ENCODE measurements at places on chromosomes 16 and 17. TPM values are rescaled to one million over a fixed set of nuclear protein-coding genes. Genes with fewer than 3 reads are reported as not detected.

The PYDC1 gene
- not detected for total RNA-seq

DNA sequence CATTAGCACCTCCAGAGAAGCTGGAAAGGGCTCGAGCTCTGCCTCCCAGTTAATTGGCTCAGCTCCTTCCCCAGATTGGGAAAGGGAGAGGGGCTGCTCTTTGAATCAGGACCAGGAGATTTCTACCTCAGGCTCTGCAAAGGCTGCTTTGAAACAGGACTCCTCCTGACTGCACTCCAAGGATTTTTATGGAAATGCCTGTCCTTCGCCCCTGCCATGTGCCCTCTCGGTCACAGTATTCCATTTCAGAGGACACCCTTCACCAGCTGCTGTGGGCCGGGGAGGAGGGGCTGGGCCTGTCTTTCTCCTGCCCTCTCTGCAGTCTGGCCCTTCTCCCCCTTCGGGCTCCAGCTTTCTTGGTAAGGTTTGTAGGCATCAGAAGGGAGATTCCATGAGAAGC lies 13.6 kb downstream of the MRM1 start:
- no peak overlapping the region for H3K4me3 ChIP-seq
- no peak overlapping the region for H3K27ac ChIP-seq
- H3K36me3 ChIP-seq, result no peaks in the 10 kb centered on the region
- no peaks in the 10 kb centered on the region for H3K27me3 ChIP-seq
- no peak for DNase-seq

- H3K36me3 ChIP-seq, result no peaks in the 10 kb centered on the region
- H3K27me3 ChIP-seq, result no peaks in the 10 kb centered on the region
- no peak for DNase-seq
- peak overlapping the region; percentile 77 for H3K27ac ChIP-seq
- peaks cover 4% of the 10 kb centered on the region for H3K4me1 ChIP-seq
- no peak overlapping the region for H3K4me3 ChIP-seq
Observed at GRCh38 chr17:78257810-78258322, 26.4 kb downstream of the TMEM235 start.

DNA sequence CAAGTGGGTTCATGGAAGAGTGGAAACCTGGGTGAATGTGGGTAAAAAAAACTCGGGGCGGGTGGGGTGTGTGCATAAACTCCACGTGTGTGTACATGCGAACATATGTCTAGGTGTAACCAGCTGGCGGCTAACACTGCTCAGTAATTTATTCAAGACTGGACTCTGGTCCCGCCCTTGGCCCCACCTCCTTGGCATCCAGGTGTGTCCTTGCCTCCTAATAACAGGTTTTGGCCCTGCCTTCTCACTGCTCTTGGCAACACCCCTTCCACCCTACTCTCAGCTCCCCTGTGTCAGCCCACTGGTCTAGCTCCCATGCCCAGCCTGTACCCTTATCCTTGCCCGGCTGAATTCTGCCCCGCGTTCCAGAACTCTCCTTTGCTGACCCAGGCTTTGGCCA lies 8.3 kb downstream of the FLII start:
- H3K27ac ChIP-seq, result no peak overlapping the region
- no peaks in the 10 kb centered on the region for H3K27me3 ChIP-seq
- H3K36me3 ChIP-seq, result peaks cover 7% of the 10 kb centered on the region
- no peak overlapping the region for H3K4me3 ChIP-seq

The SLC16A13 gene
- 2.6 TPM for total RNA-seq

DNA sequence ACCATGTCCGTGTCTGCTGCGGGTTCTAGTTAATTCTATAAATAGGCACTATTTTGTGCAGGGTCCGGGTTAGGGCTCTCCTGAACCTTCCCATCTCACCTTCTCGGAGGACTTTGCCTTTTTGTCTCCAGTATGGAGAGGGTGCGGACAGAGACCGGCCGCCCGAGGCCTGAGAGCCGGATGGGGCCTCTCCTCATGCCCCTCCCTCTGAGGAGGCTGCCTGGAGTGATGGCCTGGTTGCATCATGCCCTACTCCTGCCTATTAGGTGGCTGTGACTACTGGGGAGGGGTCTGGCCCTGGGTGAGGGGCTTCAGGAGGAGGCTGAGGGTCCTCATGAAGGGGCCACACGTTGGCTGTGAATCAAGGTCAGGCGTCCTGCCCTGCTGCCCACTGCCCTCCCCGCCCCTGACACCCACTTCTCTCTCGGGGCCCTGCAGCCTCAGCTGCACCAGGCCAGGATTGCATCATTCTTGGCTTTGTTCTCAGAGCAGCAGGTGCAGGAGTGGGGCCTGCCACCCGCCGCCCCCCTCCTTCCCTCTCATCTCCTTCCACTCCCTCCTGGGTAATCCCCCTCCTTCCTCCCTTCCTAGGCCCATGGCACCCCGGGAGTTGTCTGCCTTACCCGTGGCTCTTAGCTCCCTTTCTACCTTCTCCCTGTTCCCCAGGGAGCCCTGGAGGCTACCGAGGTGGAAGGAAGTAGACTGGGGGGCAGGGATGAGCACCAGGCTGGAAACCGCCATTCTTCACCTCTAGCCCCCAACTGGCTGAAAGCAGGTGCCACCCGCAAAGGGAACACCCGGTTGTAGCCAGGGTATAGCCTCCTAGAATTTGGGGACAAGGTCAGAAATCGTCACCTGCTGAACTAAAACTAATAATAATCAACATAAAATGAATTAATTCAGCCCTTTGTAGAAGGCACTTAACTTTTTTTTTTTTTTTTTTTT lies 12.7 kb upstream of the ARHGAP23 start:
- no peak overlapping the region for H3K4me3 ChIP-seq
- no peaks in the 10 kb centered on the region for H3K4me1 ChIP-seq
- no peak for DNase-seq
- peaks cover 18% of the 10 kb centered on the region for H3K27me3 ChIP-seq

DNA sequence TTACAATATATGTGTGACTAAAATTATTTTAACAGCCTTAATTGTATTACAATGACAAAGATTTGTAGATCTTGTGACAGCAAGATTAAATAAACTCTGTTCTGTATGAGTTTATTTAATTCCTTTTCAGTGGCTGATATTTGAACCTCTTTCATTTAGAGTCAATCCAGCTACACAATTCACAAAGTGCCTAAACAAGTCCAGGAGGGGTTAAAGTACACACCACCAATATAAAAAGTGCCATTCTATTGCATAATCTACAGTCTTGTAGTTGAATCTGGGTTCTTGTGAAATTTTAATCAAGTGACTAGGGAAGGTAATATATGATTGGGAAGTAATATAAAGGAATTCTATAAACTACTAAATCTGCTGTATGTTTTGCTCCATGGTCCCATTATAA lies 3.9 kb upstream of the NFAT5 start:
- no peak for DNase-seq
- no peak overlapping the region for H3K27ac ChIP-seq
- no peaks in the 10 kb centered on the region for H3K27me3 ChIP-seq
- no peaks in the 10 kb centered on the region for H3K4me1 ChIP-seq
- no peaks in the 10 kb centered on the region for H3K36me3 ChIP-seq

The MYO1C gene
- 137 TPM for total RNA-seq

DNA sequence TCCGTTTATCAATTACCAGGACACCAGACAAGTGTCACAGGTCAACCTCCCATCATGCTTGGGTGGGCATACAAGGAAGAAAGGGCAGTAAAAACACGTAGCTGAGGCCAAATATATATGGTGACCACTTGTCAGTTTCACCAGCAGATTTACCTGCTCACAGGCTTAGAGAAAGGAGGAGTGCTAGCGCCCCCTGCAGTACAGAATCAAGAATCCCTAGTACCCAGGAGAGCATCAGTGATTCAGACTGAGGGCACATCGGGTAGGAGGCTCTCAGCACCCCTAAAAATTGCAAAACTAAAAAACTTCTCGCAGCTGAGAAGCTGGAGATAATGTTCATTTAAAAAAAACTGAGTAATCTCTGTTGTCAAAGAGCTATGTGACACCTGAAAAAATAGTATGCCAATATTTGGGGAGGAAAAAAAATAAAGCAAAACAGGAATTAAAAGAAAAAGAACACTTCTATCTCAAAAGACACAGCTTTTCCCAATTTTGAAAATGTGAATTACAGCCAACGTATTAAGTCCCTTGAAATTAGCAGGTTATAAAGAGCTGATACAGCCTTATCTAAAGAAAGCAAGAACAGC lies 21.2 kb upstream of the MON1B start:
- no peaks in the 10 kb centered on the region for H3K36me3 ChIP-seq
- H3K27ac ChIP-seq, result no peak overlapping the region
- DNase-seq, result no peak
- no peak overlapping the region for H3K4me3 ChIP-seq

The RAB37 gene
- total RNA-seq, result 2.0 TPM

The C16orf54 gene
- 2.1 TPM for total RNA-seq

The WFDC1 gene
- 0.16 TPM for total RNA-seq

The CRHR1 gene
- total RNA-seq, result 2.8 TPM

DNA sequence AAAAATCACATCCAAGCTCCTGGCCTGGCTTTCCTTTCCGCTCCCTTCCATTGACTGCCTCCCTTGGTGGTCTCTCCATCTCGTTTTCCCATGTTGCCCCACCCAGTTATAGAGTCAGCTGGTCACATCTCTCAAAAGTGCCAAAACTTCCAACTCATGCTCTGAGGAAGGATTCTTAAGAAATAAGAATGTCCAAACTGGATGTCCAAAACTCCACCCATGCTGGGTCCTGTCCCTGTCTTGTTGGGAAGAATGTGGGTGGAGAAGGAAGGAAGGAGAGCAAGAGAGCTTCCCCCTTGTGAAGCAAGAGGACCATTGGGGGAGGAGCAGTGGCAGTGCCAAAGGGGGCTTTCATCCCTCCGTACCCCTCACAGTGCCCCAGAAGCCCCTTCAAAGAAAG lies 44.6 kb upstream of the MAP3K14 start:
- no peak overlapping the region for H3K27ac ChIP-seq
- no peak overlapping the region for H3K4me3 ChIP-seq
- no peaks in the 10 kb centered on the region for H3K27me3 ChIP-seq
- no peaks in the 10 kb centered on the region for H3K36me3 ChIP-seq
- no peaks in the 10 kb centered on the region for H3K4me1 ChIP-seq

The AOC3 gene
- total RNA-seq, result 247 TPM

DNA sequence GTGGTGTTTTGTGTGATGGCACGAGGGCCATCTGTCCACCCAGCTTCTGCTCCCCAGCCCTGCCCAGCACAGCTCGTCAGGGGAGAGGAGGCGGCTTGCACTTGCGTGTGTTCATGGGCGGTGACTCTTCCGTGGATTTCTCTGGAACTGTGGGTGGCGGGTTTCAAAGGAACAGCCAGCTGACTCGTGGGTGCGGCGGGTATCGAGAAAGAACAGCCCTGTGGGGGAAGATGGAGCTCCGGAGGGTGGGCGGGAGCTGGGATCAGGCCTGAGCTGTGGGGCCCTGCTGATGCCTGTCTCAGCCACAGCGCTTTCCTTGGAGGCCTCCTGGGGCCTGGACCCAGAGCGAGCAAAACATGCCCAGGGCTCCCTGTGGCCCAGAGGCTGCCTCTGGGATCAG lies 13.2 kb downstream of the NAGPA start:
- DNase-seq, result no peak
- no peak overlapping the region for H3K4me3 ChIP-seq

- H3K4me1 ChIP-seq, result peaks cover 7% of the 10 kb centered on the region
- H3K36me3 ChIP-seq, result no peaks in the 10 kb centered on the region
- no peak overlapping the region for H3K27ac ChIP-seq
Observed at GRCh38 chr16:88534638-88535190, 35.5 kb upstream of the ZC3H18 start.

The HEATR9 gene
- total RNA-seq, result not detected

The KRTAP9-2 gene
- not detected for total RNA-seq

GRCh38 chr17:80168371-80168770 lies 1.5 kb upstream of the CARD14 start:
- H3K4me3 ChIP-seq, result no peak overlapping the region
- H3K27ac ChIP-seq, result peak overlapping the region; percentile 81
- no peak for DNase-seq
- H3K36me3 ChIP-seq, result no peaks in the 10 kb centered on the region
- no peaks in the 10 kb centered on the region for H3K4me1 ChIP-seq

GRCh38 chr16:52068447-52069074 lies 478.4 kb downstream of the TOX3 start:
- H3K4me1 ChIP-seq, result no peaks in the 10 kb centered on the region
- no peak overlapping the region for H3K4me3 ChIP-seq
- no peak overlapping the region for H3K27ac ChIP-seq
- H3K27me3 ChIP-seq, result no peaks in the 10 kb centered on the region

- no peaks in the 10 kb centered on the region for H3K4me1 ChIP-seq
- no peak overlapping the region for H3K4me3 ChIP-seq
- H3K27ac ChIP-seq, result no peak overlapping the region
- H3K36me3 ChIP-seq, result no peaks in the 10 kb centered on the region
- H3K27me3 ChIP-seq, result no peaks in the 10 kb centered on the region
- no peak for DNase-seq
Observed at GRCh38 chr16:60203525-60204124, 1469.5 kb upstream of the GOT2 start.

The ZP2 gene
- total RNA-seq, result not detected

DNA sequence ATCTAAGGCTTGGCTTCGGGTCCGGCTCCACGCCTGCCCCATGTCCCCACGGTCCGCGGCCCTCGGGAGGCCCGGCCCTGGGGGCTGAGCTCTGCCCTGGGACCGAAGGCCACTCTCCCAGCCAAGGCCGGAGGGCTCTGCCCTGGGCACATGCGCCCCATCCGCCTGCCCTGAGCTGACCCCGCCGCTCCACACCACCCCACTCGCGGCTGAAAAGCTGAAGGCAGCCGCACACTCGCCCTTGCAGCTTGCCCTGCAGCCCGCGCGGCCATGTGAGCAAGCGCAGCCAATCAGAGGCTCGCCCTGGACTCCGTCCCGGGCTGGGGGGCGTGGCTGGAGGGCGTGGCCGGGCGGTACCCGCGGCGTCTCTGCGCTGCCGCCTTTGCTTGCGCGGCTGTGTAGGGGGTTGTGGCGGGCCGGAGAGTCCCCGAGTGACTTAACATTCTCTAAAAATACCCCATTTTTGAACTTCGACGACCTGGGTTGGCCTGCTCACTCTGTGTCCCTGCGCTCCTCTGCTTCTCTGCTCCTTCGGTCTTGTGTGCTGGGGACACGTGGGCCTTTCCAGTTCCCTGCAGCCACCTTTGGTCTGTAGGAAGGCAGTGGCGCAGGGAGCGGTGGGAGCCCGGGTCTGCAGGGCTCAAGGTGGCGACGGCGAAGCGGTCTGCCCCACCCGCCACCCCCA lies 8.8 kb upstream of the MAP2K3 start:
- H3K27ac ChIP-seq, result peak overlapping the region; percentile 41
- H3K36me3 ChIP-seq, result no peaks in the 10 kb centered on the region
- peak; percentile 81 for DNase-seq
- no peaks in the 10 kb centered on the region for H3K27me3 ChIP-seq
- peaks cover 5% of the 10 kb centered on the region for H3K4me1 ChIP-seq

- H3K36me3 ChIP-seq, result no peaks in the 10 kb centered on the region
- H3K27ac ChIP-seq, result no peak overlapping the region
- DNase-seq, result no peak
- no peaks in the 10 kb centered on the region for H3K4me1 ChIP-seq
- H3K27me3 ChIP-seq, result no peaks in the 10 kb centered on the region
Observed at GRCh38 chr16:72198021-72198711, 26.2 kb upstream of the PMFBP1 start.

DNA sequence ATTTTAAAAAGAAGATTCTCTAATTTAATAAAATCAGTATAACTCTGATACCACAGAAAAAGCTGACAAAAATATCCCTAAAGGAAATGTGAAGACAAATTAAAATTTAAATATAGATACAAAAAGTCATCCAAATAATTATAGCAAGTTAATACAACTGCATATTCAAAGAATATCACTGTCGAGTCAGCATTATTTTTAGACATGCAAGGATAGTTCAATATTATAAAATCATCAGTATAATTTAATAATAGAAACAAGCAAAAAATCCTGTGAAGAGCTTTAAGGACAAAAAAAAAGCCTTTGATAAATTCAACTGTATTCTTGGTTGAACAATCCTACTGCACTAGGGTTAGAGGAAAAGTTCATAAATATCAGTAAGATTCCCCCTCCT lies 21.0 kb upstream of the CDYL2 start:
- H3K4me1 ChIP-seq, result no peaks in the 10 kb centered on the region
- H3K4me3 ChIP-seq, result no peak overlapping the region
- DNase-seq, result no peak
- H3K27me3 ChIP-seq, result no peaks in the 10 kb centered on the region

Measured in breast epithelium (tissue), 4 donors.